ENCODE measurements at places on chromosomes 2 and 18.

GRCh38 chr18:9735238-9735637 is 27.1 kb downstream of the RAB31 start:
- no peak for DNase-seq

- DNase-seq = no peak
Observed at GRCh38 chr18:60163622-60164021, 209.0 kb downstream of the MC4R start.

GRCh38 chr2:196012314-196012713 is 56.3 kb downstream of the DNAH7 start:
- DNase-seq = no peak

DNA sequence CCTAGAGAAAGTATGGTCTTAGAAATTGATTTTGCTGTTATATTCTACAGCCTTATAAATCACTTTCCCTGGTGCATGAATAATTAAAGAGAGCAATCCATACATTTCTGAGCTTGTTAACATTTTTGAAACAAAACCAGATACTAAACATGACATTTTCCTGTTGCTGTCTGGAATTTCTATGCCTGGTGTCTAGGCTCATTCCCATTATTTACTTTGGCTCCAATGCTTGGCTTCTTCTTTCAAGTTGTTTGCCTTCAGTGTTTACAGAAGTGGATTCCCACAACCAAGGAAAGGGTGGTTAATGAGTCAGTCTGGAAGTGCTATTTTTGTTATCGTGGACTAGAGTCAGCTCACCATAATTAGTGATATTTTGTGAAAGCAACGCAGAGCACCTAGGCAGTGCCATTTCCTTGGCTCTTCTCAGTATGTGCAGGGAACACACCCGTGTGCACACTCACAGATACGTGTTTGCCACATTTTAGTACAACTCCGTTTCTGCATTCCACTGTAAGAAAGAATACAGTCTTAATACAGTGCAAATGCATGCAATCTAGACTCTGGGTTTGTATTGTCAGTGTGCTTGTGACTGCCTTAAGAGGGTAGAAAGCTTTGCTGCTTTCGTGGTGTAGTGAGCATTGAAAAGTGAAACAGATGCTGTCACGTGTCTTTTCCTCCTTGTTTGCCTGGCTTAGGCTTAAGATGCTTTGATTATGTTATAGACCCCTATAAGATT is 185.0 kb upstream of the RASGRP3 start:
- peak; percentile 14 for DNase-seq

DNA sequence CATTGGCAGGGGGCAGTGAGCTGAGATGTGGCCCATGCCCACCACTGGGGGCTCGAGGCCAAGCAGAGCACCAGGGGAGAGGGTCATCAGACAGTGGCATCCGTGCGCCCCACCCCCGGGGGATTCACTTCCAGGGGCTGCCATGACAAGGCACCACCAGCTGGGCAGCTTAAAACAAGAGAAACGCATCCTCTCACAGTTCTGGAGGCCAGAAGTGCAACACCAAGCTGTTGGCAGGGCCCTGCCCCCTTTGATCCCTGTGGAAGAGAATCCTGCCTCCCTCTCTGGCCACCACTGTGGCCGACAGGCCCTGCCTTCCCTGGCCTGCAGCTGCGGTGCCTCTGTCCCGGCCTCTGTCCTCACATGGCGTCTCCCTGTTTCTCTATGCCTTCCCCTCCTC is 187.7 kb upstream of the ID2 start:
- DNase-seq = no peak

- no peak for DNase-seq
Observed at GRCh38 chr2:68434981-68435380, 32.1 kb downstream of the FBXO48 start.

DNA sequence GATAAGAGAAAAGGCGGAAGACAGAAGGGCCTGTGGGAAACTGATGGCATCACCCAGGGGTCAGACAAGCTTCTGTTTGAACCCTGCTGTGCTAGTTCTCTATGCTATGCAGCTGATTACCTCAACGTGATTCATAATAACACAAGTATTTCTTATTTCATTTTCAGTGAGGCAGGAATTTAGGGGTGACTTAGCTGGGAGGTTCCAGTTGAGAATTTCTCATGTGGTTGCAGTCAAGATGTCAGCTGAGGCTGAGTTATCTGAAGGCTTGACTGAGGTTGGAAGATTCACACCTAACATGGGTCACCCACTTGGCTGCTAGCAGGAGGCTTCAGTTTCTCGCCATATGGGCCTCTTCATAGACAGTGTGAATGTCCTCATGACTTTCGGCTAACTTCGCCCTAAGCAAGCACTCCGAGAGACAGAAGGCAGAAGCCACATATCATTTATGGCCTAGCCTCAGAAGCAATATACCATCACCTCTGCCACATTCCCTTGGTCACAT is 34.0 kb upstream of the TMEM131 start:
- no peak for DNase-seq

DNA sequence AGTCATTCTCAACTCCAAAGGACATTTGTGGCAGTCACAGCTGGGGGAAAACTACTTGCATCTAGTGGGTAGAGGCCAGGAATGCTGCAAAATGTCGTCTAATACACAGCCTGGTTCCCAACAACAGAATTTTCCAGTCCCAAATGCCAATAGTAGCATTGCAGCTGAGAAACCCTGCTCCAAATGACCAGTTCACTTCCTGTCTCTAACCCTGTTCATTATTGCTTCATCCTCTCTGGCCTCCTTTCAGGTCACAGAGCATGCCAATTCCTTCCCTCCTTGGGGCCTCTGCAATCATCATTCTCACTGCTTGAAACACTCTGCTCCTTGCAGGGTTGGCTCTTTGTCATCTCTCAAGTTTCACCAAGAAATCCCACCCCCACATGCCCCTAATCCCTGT is 139.1 kb downstream of the IRS1 start:
- no peak for DNase-seq

DNA sequence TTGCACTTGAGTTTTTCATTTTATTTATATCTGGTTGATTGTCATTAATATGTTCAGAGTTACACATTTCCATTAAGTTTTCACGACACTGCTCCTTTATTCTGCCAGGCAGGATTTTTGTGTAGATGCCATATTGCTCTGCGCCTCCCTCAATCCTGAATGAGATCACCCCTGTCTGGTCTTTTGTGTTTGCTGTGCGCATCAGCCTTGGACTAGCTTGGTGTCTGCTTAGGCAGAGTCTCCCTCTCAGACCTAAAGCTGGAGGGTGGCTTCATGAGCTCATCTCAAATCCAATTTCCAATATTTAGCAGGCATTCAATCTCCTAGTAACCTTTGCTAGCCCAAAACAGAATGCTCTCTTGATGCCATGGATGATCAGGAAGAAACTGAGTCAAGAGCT is 137.4 kb downstream of the SMAD7 start:
- no peak for DNase-seq

Measured in NCI-H2171 treated with DMSO at 0.1 percent for 48 hours (cell line).